T-helper 1 cell treated with Interleukin-12 subunit alpha and Interleukin-12 subunit beta and Interleukin-4 antibody, amounts not matched to agents 30 ng/mL and 1 ng/mL, for 36 hours (primary cell): ENCODE measurements at places on chromosomes 3 and 15. TPM values are rescaled to one million over a fixed set of nuclear protein-coding genes. Genes with fewer than 3 reads are reported as not detected.

Gene ESYT3
- 0.29 and 0.41 TPM in 2 replicates for total RNA-seq

Gene P2RY1
- 0.34 and 0.37 TPM in 2 replicates for total RNA-seq

Gene NEO1
- total RNA-seq, result 4.1 and 5.6 TPM in 2 replicates

Gene SPTBN5
- total RNA-seq, result 4.7 and 5.0 TPM in 2 replicates

Gene RAB6B
- 0.61 TPM in 2 replicates for total RNA-seq

Gene LTK
- 0.49 and 0.78 TPM in 2 replicates for total RNA-seq

Gene UBA7
- 272 and 275 TPM in 2 replicates for total RNA-seq

Gene MUC13
- total RNA-seq, result not detected in 2 replicates

Gene GRK7
- not detected in 2 replicates for total RNA-seq

Gene AGTR1
- total RNA-seq, result not detected in 2 replicates

Gene SERPINI1
- total RNA-seq, result 1.9 and 2.0 TPM in 2 replicates

Gene ACOX2
- total RNA-seq, result not detected in 2 replicates

Gene MB21D2
- total RNA-seq, result 32.3 and 33.0 TPM in 2 replicates

Gene GAP43
- not detected in 2 replicates for total RNA-seq
